Activated CD4-positive, alpha-beta memory T cell treated with anti-CD3 and anti-CD28 coated beads for 36 hours (primary cell): ENCODE measurements at places on chromosomes 2 and 18.

GRCh38 chr2:32735348-32735747, 107.5 kb downstream of the TTC27 start:
- no peak for DNase-seq

GRCh38 chr2:47056374-47056773, 98.7 kb downstream of the STPG4 start:
- no peak for DNase-seq

DNA sequence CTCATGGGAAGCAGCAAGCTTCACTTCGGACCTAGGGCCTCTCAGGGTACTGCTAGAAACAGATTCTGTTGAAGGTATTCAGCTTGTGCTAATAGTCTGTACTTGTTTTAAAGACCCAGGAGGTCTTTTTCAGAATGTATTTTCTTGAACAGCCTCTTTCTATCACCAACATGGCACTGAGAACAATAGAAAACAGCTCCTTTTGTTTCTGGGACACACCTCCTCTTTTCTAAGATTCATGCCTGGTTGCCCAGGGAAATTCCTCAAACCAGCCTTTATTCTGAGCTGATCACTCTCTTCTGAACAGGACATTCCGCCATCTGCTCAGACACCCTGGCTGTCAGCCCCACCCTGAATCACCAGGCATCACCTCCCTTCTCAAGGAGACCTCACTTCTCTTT, 389.6 kb downstream of the TGIF1 start:
- no peak for DNase-seq

DNA sequence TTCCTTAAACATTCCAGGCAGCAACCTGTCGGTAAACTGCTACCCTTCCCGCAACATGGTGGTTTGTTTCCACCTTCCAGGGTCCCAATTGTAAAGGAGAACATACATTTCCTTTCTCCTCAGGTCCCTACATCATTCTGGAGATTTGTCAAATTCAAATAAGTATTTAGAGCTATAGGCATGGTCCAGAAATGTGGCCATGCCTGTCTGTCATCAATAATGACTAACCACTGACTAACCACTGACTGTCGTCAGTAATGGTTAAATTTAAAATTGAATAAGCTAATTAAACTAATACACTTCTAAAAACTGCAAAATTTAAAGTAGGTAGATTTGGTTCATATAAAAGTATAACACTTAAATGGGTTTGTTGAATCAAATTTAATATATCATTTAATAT, 984.0 kb upstream of the SLC39A10 start:
- DNase-seq = no peak

DNA sequence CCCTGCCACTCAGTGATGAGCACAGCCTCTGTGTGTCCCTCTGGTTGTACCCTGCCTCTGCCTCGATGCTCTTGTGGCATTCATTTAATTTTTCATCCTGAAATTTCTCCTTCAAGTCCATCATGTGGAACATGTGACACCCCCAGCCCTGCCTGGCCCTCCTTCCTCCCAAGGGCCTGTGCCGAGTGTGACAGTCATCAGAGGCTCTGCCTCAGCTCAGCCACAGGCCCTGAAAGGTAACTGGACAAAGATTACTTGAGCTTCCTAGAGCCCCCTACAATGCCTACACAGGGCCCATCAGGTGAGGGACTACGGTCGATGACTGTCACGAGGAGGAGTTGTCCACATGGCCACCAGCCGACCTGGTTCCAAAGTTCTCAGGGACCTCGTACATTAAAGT, 75.1 kb downstream of the C1QL2 start:
- DNase-seq = no peak

- DNase-seq = no peak
These were observed 194.9 kb upstream of the BOD1L2 start for GRCh38 chr18:56952026-56952425.

- no peak for DNase-seq
These were observed 25.9 kb downstream of the COL5A2 start for GRCh38 chr2:189153619-189154018.

DNA sequence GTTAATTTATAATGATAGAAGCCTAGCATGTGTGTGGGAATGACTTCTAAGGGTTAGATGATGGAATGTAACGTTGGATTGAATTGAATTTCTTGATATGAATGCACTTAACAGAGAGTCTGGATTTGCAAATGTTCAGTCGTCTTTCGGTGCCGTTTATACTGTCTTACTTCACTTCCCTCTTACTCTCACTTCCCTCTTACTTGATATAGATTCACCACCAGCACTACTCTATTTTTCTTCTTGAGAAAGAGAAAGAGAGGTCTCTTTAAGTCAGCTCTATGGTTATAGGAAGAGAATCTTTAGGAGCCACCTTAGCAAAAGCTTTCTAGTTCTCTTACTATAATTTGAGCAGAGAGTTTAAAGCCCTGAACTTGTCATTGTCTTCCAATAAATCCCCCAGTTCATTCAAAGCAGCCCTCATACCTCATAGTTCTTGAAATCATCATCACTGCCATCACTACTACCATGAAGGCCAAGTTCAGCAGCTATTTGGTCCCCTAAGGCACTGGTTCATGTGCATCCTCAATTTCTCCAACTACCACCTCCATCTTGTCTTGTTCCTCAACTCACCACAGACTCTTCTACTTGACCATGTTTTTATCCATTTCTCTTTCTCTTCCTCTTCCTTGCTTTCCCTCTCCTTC, 501.7 kb upstream of the TCF4 start:
- DNase-seq = no peak

GRCh38 chr2:215571689-215572088, 135.8 kb upstream of the FN1 start:
- DNase-seq = no peak

- no peak for DNase-seq
These were observed 32.7 kb downstream of the SERPINB8 start for GRCh38 chr18:64002581-64002980.

- no peak for DNase-seq
These were observed 237.3 kb downstream of the LTBP1 start for GRCh38 chr2:33184041-33184440.

GRCh38 chr2:120470041-120470965, 124.4 kb downstream of the INHBB start:
- no peak for DNase-seq

DNA sequence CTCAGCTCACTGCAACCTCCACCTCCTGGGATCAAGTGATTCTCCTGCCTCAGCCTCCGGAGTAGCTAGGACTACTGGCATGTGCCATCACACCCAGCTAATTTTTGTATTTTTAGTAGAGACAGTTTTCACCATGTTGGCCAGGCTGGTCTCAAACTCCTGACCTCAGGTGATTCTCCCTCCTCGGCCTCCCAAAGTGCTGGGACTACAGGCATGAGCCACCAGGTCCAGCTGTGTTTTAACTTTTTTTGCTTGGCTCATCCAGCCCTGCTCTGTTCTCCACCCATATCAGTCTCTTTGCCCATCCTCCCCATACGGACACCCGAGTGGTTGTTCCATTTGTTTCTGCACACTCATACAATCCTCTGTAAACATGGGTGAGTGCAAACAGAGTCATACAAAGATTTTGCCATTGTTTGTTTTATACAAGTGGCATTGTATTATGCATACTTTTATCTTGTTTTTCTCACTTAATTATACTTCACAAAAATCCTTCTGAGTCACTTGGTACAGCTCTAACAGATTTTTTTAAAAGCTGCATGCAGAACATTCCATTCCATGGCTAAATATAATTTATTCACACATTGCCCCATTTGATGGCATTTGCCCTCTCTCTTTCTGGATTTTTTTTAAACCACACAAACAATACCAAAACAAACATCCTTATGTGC, 5.3 kb downstream of the APOB start:
- DNase-seq = no peak

- DNase-seq = no peak
These were observed 400.5 kb upstream of the RAB12 start for GRCh38 chr18:8208716-8209115.

- DNase-seq = no peak
These were observed 79.9 kb downstream of the MYO5B start for GRCh38 chr18:50115095-50115494.

DNA sequence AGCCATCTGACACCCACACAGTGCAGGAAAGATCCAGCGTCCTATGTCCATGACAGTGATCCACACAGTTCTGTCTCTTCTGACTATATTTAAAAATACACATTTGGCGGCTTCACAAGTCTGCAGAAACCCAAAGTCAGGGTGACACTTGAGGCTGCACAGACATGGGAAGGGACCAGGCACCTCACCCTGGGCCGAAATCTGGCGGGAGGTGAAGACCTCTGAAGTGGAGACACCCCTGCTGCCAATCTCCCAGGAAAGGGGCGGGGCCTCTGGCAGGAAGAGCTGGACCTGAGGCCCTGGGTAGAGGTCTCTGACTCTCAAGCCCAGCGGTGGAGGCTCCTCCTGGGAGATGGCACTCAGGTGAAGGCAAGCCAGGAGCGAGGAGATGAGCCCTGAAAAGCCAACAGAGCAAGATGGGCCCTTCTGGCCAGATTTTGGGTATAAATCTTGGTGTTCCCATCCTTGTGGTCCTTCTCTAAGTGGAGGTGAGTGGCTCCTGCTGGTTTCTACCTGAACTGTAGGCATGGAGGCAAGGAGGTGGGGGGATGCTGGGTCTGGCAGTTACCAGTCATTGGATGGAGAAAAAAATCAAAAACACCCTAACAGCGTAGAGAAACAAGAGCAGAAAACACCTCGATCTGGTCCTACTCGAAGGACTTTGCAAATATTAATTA, 248.4 kb downstream of the HDAC4 start:
- no peak for DNase-seq

DNA sequence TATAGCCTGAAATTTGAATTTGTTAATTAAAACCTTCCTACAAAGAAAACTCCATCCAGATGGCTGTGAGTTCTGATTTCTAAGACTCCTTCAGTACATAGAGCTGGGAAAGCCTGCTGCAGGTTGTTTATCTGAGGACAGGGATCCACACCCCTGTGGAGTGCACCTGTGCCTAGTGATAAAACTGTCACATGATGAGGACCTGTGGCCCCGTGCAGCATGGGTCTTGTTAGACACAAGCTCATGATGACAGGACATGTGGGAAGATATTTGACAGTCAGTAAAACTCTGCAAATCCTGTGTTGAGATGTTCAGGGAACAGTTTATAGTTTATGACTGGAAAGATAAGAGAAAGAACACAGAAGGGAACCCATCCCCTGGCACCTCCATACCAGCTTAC, 133.2 kb upstream of the TMEM18 start:
- no peak for DNase-seq

DNA sequence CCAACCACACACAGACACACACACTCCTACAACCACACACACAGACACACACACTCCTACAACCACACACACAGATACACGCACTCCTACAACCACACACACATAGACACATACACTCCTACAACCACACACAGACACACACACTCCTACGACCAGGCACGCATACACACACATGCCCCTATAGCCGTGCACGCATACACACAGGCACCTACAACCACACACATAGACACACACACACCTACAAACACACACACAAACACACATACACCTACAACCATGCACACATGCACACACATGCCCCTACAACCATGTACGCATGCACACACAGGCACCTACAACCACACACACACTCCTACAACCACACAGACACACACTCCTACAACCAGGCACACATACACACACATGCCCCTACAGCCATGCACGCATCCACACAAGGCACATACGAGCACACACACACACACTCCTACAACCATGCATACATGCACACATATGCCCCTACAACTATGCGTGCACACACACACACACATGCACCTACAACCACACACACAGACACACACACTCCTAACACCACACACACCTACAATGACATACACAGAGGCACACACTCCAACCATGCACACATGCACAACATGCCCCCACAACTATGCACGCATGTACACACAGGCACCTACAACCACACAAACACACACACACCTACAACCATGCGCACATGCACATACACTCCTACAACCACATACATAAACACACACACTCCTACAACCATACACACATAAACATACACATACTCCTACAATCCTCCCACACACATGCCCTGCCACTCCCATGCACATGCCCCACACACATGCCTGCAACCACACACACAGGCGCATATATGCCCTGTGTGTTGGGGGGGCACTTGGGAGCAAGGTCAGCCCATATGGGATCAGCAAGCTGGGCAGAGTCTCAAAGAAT, 19.1 kb upstream of the TEX51 start:
- DNase-seq = no peak

GRCh38 chr2:184654945-184655344, 56.6 kb downstream of the ZNF804A start:
- DNase-seq = no peak

DNA sequence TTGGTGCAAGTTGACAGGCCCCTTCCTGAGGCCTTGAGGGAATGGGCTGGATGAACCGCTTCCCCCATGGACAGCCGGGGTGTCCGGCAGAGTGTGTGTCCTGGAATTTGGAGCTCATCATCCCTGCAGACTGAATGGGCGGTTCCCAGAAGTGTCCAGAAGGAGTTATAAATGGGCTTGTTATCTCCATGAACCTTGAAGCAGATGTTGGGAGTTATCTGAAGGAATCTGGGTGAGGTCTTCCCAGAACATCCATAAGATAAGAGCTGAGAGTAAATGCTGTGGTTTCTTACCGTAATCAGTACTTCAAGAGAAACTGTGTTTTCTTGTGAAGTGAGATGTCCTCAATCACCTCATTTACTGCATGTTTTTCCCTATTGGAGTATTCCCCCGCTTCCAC, 21.1 kb downstream of the PLB1 start:
- DNase-seq = no peak

DNA sequence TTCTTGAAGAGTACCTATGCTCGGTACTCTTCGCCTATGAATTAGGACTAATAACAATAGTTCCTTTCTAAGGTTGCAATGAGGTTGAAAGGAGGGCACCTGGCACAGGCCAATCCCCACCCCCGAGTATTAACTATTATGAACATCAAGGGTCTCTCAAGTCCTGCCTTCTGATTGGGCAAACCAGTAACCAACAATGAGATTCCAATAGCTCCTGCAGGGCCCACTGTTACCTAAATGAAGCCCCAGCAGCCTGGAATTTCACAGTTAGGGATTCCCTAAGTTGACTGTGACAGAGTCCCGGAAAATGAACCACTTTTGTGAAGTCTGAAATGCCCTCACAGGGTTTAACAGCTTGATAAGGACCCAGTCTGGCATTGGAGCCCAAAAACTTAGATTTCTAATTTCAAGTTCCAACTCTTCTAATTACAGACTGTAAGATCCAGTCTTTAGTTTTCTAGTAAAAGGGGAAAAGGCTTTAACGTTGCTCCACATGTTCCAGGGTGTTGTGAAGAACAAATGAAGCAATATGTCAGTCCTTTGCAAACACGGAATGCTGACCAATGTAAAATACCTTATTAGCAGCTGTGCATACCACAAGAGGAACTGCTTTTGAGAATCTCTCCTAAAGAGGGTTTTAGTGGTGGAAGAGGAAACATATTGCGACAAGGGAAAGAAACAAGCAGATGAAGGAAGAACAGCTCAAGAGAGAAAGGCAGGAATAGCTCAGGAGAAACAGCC, 277.7 kb upstream of the MAP2 start:
- DNase-seq = no peak

DNA sequence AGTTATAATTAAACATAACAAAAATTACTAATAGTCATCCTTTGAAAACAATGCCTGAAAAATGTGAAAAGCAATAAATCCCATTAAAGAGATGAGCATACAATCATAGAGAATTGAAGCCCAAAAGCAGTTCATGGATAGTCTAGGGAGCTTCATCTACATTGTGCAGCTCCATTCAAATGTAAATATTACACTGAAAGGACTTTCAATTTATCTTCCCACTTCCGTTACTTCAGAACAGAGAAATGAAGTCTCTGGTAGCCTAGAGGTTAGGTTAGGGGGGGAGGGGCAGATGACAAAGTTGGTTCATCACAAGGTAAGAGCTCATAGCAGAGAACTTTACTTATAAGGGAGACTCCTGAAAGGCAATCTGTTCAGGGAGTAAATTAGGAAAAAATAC, 126.6 kb upstream of the RGPD4 start:
- no peak for DNase-seq
